ENCODE measurements at places on chromosomes 12 and 14.

- no peak for DNase-seq
These were observed 22.1 kb downstream of the MYO1H start for GRCh38 chr12:109369831-109370230.

GRCh38 chr12:2999265-2999841 lies 40.2 kb downstream of the TEAD4 start:
- no peak for DNase-seq

DNA sequence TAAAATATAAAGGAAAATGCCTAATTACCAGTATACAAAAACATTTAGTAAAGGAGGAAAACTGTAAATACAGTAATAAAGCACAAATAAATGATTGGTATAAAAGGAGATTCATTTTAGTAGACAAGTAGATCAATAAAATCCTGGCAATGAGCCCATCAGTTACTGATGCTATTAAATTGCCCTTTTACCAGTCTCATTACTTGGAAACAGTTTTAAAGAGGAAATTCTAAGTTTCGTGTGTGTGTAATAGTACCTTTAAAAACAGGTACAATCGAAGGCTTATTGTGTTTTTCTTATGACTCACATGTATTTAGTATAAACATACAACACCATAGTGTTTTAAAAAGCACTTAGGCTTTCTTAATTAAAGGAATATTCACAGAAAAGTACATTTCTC lies 46.4 kb upstream of the SYT10 start:
- no peak for DNase-seq

DNA sequence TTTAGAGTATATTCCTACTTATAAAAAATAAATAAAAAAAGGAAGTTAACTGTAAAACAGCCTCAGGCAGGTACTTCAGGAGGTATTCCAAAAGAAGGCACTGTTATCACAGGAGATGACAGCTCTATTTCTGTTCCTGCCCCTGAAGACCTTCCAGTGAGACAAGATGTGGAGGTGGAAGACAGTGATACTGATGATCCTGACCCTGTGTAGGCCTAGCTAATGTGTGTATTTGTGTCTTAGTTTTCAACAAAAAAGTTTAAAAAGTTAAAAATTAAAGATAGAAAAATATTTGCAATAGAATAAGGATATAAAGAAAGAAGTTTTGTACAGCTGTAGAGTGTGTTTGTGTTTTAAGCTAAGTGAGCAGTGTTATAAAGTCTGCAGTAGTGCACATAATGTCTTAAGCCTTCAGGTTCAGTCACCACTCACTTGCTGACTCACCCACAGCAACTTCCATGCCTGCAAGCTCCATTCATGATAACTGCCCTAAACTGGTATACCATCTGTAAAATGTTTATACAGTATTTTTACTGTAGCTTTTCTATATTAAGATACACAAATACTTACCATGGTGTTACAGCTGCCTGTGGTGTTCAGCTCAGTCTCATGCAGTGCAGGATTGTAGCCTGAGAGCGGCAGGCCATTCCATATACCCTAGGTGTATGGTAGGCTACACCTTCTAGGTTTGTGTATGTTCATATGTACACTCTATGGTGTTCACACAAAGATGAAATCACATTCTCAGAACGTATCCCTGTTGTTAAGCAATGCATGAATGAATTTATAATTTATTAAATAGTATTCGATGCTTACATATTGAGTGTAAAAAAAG lies 121.1 kb downstream of the ANO6 start:
- DNase-seq = peak; percentile 62
